ENCODE measurements at places on chromosomes 13 and 19.

DNA sequence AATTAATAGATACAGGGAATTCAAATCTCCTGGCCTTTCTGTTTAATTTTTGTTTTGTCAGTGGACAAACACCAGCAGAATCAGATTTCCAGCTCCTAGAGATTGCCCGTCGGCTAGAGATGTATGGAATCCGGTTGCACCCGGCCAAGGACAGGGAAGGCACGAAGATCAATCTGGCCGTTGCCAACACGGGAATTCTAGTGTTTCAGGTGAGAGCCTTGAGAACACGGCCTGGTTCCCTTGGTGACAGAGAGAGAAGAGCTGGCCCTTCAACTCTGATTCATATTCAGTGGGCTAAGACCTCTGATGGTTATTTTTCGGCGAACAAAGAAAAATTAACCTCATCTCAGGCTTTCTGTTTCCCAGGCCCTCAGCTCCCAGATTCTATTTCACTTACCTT, 191.3 kb downstream of the STK24 start:
- DNase-seq, result no peak

GRCh38 chr19:6458695-6459261, 814 bp downstream of the SLC25A23 start:
- peak; percentile 67 for DNase-seq

GRCh38 chr13:112576191-112576590, 11.8 kb downstream of the TUBGCP3 start:
- no peak for DNase-seq

GRCh38 chr13:83214452-83214851, 667.8 kb downstream of the SLITRK1 start:
- DNase-seq, result no peak

GRCh38 chr19:17079710-17080439, 4.3 kb downstream of the MYO9B start:
- DNase-seq, result peak; percentile 54

DNA sequence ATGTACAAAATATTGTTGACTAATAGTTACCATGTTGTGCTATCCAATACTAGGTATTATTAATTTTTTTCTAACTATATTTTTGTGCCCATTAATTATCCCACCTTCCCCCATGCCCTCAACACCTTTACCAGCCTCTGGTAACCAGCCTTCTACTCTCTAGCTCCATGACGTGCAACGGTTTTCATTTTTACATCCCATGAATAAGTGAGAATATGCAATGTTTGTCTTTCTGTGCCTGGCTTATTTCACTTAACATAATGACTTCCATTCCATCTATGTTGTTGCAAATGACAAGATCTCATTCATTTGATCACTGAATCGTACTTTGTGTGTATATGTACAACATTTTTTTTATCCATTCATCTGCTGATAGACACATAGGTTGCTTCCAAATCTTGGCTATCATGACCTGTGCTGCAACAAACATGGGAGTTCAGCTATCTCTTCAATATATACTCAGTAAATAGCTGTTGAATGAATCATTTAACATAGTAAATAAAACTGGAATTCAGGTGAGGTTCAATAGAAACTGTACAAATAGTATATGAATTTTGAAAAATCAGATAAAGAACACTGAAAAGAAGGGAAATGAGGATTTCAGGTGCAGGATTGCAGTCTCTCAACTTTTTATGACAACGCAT, 509.0 kb upstream of the MIR17HG start:
- DNase-seq, result no peak

- no peak for DNase-seq
Observed at GRCh38 chr19:14096272-14096992, 5.9 kb upstream of the SAMD1 start.

DNA sequence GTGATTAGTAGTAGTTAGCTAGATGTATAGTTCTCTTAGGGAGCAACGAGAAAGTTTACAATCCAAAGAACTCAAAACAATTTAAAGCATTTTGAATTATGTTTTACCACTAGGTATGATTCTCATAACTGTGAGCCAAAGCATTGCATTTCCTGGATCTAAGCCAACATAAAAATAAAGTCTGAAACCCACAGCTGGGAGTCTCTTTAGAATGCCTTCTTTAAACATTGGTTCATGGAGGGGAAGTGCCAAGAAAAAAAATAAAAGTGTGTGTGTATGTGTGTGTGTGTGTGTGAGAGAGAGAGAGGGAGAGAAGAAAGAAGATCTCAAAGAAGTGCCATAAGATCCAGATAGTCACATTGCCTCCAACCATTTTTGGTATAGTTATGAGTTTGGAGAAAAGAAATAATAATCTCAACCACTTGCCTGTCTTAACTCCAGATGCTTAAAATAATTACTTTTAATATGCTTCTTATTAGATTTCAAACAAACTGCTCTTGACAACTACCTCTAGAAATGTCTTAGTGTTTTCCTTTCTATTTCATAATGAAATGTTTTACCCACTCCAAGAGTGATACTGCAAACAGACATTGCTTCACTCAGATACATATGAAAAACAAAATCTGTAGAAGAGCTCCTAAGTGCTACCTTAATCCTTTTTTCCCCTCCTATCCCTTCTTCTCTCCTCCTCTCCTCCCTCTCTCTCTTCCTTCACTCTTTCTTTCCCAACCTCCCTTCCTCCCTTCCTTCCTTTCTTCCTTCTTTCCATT, 554.1 kb downstream of the KCTD12 start:
- no peak for DNase-seq

- no peak for DNase-seq
Observed at GRCh38 chr13:51976423-51976822, 34.8 kb downstream of the ATP7B start.
